Activated CD4-positive, alpha-beta T cell treated with anti-CD3 and anti-CD28 coated beads, Interleukin-10, Interleukin-2, amounts not matched to agents 100 ng/mL and 50 ng/mL, durations not matched to agents 16 hours and 8 hours (primary cell): ENCODE measurements at places on chromosomes 4 and X.

DNA sequence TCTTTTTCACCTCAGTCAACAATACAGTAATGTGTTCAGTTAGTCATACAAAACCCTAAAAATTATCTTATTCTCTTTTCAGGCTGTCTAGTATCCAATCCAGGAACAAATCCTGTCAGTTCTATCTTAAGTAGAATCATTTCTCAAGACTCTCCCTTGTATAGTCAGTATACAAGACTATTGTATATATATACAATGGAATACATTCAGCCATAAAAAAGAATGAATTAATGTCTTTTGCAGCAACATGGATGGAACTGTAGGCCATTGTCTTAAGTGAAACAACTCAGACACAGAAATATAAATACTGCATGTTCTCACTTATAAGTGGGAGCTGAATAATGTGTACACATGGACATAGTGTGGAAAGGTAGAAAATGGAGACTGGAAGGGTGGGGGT is 501.2 kb upstream of the ATOH1 start:
- no peak for DNase-seq

DNA sequence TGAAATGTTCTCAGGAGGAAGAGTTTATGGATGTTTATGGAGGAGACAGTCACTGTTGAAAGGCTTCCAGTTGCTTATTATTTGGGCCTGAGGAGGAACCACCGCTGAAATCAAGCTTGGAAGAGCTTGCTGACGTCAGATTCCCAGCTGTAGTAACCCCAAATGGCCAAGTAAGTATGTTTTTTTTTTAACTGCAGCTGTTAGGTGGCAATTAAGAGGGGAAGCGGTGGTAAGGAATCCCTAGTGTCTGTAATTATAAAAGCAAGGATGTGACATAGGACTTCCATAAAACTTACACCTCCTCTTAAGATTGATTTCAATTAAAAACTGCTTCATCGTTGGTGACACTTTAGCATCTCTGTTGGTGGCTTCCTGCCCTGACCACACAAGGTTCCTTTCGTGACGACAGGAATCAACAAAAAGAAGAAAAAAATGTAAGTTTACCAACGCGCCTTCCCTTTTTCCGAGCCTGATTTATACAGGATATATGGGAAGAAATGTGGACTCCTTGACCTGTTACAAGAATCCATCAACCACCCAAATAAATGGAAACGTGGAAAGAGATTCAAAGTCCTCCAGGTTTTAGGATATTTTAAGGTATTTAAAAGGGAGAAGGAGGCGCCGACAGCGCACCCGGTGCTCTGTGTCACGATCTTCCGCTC is 884 bp downstream of the RELL1 start:
- DNase-seq: peak; percentile 70

- DNase-seq: peak; percentile 28
These were observed 90.8 kb downstream of the DCTD start for GRCh38 chr4:182826391-182826790.

GRCh38 chrX:68440940-68441339 is 7.6 kb upstream of the OPHN1 start:
- DNase-seq: no peak

DNA sequence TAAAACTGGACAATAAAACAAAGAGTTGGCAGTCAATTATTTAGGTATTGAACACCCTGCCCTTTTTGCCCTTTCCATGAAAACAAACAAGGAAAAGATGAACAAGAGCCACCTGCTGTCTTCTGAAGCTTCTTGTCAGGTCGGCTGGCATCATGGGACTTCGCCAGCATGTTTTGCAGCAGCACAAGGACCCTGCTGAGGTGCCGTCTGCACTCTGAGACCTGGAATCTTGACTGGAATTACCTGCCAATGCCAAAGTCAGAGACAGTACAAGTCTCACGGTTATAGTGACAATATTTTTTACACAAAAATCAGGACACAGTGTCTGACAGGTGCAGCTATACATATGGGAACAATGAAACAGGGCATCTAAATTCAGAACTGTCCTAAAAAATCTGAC is 284.5 kb downstream of the GASK1B start:
- DNase-seq: no peak
